ENCODE measurements at places on chromosomes 7 and 10.

GRCh38 chr7:55127622-55128081 is 108.8 kb downstream of the EGFR start:
- DNase-seq: no peak

DNA sequence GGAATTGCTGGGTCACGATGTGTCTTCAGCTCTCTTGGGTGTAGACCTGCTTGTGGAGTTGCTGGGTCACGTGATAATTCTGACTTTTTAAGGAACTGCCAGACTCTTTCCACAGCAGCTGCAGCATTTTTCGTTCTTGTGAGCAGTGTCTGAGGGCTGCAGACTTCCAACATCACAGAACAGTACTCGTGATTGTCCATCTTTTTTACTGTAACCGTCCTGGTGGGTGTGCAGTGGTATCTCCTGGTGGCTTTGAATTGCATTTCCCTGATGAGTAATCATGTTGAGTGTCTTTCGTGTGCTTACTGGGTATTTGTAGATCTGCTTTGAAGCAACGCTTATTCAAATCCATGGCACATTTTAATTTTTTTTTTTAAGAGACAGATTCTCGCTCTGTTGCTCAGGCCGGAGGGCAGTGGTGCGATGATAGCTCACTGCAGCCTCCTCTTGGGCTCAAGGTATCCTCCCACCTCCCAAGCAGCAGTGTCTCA is 22.7 kb downstream of the INPP5A start:
- no peak for DNase-seq

DNA sequence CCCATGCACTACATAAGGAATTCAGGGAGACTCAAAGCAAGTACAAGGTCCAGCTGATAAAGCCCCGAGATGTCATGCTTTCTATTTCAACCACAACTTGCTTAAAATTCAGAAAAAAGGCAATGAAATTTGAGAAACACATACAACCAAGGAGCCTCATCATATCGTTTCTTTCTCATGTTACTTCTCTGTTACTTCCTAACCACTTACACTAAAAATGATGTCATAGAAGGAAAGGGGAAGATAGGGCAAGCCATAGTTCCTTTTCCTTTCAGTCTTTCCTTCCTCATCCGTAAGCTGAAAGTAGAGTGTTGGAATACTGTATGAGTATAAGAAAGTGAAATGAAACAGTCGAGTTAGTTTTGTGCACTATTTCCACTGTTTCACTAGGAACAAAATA is 27.9 kb upstream of the CDK14 start:
- no peak for DNase-seq

- no peak for DNase-seq
Observed at GRCh38 chr7:120553491-120553890, 280.5 kb downstream of the KCND2 start.

- DNase-seq: no peak
Observed at GRCh38 chr10:85859859-85860258, 506.7 kb downstream of the GRID1 start.

- DNase-seq: no peak
Observed at GRCh38 chr7:144414815-144415214, 11.3 kb upstream of the NOBOX start.

- peak; percentile 55 for DNase-seq
Observed at GRCh38 chr10:43407148-43407575, 1.8 kb downstream of the HNRNPF start.
